Pons (tissue), 1 donor: ENCODE measurements at places on chromosomes 6 and 20.
A peak's percentile ranks its signal among the peaks of the same experiment; 100 is the strongest.

DNA sequence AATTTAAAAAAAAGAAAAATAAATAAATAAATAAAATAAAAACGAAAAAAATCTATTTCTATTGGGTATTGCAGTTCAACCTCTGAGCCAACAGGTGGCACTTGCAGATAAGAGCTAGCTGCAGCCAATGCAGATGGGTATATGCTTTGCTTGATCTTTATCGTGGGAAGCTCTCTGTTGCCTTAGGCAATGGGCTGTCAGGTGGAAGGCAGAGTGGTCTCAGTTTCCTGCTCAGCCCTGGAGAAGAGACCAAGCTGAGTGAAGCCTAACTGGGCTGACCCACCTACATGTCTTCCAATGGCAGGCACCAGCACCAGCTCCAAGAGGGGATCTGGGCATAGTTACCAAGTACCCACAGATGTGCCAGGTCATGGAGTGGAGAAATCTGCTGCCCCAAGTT lies 95.0 kb downstream of the AK9 start:
- no peak for DNase-seq

DNA sequence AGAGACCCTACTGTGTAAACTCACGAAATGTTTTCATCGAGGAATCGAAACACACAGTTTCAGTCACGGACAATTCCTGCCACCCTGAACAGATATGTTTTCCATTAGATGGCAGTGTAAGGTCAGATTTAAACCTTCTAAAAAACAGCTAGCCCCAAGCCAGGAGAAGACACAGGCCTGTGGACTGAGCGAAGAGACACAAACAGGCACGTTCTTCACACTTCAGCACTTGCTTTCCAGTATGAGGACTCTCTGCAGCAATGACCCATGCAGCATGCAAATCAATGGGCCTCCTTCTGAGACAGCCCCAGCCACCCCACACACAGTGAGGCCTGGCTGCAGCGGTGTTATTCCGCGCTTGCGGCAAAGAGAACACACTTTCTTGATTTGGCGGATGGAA lies 31.9 kb downstream of the HUS1B start:
- peak; percentile 30 for DNase-seq

DNA sequence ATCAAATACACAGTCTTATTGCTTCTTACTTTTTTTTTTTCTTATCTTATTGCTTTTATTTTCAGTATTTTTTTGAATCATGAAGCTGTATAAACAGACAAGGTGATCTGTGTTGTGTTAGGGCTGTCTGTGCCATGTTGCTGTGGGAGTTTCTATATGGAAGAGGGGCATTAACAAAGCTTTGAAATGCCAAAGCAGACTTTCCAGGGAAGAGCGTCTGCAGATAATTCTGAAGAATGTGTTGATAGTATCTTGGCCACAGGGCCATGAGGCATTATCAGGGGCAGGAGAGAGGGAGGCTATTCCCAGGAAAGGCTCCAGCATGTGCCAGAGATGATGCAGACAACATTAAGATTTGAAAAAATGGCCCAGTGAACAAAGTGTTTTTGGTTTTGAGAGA lies 354.5 kb downstream of the UTRN start:
- no peak for DNase-seq

- DNase-seq: no peak
These were observed 147.6 kb downstream of the SYNDIG1 start for GRCh38 chr20:24617080-24617432.

GRCh38 chr6:42966571-42966970 lies 6.0 kb downstream of the GNMT start:
- DNase-seq: no peak
